ENCODE measurements at places on chromosomes 1 and 21. TPM values are rescaled to one million over a fixed set of nuclear protein-coding genes. Genes with fewer than 3 reads are reported as not detected.

The OR2L5 gene
- total RNA-seq: not detected

The SV2A gene
- total RNA-seq: 0.66 TPM

The ESRRG gene
- total RNA-seq: not detected

The MIGA1 gene
- total RNA-seq: 24.1 TPM

The PDXK gene
- total RNA-seq: 34.4 TPM
